ENCODE measurements at places on chromosomes 4 and X.

GRCh38 chr4:163492951-163493504 lies 1.5 kb upstream of the TMA16 start:
- DNase-seq: no peak

GRCh38 chr4:752196-752861 lies 46.7 kb downstream of the PCGF3 start:
- no peak for DNase-seq

GRCh38 chrX:150363561-150364346 lies 637 bp downstream of the MAMLD1 start:
- DNase-seq: no peak

- DNase-seq: no peak
These were observed 202.8 kb upstream of the DIAPH2 start for GRCh38 chrX:96481831-96482230.

- no peak for DNase-seq
These were observed 95.2 kb downstream of the CLNK start for GRCh38 chr4:10589321-10589720.

GRCh38 chr4:169202145-169202699 lies 68.5 kb downstream of the SH3RF1 start:
- DNase-seq: no peak

Measured in stromal cell of bone marrow (primary cell).